Substantia nigra (tissue), 51 donors: ENCODE measurements at places on chromosomes 1 and 21.

- DNase-seq = no peak
Measured at GRCh38 chr1:113488576-113489177, 98.4 kb downstream of the MAGI3 start.

DNA sequence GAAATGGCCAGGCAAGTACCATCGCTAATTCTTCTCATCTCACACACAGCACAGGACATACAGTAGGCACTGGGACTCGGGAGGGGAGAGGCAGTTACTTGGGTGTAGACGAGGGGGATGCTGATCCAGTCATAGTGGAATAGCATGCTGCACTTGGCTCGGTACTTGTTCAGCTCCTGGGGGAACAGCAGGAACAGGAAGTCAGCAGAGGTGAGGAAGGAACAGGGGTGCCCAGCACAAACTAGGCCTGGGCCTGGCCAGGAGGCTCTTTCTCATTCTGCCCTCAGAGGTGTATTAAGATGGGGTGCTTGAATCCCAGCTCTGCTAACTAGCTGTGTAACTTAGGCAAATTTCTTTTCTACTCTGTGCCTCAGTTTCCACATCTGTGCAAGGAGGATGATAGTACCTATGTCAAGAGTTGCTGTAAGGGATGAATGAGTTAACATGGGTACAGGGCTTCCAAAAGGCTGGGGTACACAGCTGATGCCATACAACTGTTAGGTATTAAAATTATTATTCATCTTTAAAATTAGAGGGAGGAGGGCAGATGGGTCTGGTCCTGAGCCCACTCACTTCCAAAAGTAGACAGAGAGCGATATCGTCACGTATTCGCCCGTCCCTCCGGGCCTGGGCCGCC lies 2.4 kb downstream of the BEST4 start:
- DNase-seq = no peak

GRCh38 chr1:91847851-91848250 lies 38.1 kb downstream of the TGFBR3 start:
- no peak for DNase-seq

- no peak for DNase-seq
Measured at GRCh38 chr1:187276677-187277076, 447.9 kb downstream of the PLA2G4A start.

GRCh38 chr1:201593200-201593921 lies 54.4 kb downstream of the NAV1 start:
- no peak for DNase-seq

GRCh38 chr1:21820597-21821232 lies 8.7 kb downstream of the LDLRAD2 start:
- no peak for DNase-seq

GRCh38 chr1:50666849-50667248 lies 243.6 kb upstream of the DMRTA2 start:
- DNase-seq = no peak

DNA sequence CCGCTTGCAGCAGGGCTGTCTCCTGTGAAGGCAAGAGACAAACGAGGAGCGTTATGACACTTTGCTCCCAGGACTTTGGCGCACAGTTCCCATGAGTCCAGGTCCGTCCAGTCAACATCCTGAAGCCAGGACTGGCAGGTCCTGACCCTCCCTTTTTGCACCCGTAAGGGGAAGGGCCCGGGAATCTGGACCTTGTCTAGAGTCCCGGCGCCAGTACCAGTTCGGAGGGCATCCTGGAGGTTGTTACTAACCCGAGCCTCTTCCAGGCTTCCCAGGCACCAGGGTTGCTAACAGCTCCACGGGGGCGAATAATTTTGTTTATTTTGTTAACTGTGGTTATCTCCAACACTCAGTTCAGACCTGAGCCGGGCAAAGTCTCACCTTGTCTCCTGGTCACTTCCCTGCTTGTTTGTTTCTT lies 682 bp upstream of the RWDD3 start:
- peak; percentile 14 for DNase-seq

DNA sequence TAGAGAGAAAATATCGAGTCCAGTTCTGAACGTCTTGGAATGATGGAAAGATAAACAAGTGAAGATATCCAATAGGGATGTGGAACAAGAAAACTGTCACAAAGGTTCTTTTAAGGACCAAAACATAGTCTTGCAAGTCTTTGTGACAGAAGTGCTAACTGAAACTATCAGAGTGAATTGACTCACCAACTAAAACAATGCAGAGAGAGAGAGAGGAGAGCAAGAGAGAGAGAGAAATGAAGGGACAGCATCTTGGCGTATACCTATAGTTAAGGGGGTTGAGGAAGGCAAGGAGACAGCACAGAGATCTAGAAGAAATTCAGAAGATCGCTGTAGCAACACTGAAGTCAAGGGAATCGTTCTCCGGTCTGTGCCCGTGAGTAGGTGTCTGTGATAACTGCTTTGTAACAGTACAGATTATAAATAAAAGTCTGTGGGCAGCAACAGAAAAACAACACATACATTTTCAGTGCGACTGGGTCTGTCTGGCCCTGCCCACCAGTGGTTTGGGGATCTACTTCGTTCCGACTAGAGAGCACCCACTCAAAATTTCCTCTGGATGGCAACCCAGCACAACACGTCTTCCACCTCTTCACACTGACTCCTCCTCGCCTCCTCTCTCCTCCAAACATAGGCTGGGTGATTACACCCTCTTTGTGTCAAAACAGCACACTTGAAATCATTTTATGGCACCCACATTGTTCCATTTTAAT lies 4.8 kb upstream of the COA6 start:
- no peak for DNase-seq

DNA sequence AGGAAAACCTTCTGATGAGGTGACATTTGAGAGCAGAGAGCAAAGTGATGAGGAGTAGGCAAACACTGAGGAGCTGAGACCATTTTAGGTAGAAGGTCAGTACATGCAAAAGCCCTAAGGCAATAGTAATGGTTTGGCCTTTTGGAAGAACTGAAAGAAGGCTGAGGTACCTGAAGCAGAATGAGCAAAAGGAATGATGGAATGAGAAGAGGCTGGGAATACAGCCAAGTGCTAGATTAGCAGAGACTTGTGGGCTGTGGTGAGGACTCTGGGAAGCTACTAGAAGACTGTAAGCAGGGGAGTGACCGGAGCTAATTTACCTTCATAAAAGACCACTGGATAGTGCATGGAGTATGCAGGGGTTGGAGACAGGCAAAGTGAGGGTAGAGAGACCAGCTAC lies 77.9 kb downstream of the GFI1 start:
- no peak for DNase-seq

GRCh38 chr1:244044423-244044822 lies 6.7 kb upstream of the ZBTB18 start:
- DNase-seq = no peak

DNA sequence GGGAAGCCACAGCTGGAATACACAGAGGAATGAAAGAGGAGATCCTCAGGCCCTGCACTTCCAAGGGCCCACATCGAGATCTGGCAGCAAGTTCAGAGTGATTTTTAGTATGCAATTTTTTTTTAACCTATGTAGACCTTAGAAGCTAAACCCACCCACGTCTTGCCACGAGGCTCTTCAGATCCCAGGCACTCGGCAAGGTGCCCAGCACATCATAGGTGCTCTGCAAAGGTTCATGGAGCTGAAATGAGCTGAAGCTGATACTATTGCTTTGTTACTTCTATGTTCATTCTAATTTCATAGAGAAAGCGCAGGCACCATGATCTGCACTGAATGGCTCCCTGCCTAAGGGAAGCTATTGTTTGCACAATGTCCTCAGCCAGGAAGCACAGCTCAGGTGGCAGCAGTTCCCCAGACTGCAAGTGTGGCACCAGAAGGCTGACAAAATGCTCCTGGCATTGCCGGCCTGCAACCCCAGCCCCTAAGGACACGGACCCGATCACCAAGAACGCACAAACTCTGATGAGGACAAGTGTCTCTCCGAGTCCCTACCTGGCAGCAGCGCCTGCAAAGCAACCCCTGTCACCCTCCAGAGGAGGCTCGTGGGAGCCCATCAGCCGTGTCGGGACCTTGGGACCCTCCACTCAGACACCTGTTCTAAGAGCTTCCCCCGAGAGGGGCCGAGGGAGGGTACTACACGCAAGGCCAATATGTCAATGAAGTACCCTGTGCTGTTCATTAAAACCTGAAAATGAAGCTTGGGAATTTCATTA lies 264.2 kb downstream of the NPHP4 start:
- no peak for DNase-seq

DNA sequence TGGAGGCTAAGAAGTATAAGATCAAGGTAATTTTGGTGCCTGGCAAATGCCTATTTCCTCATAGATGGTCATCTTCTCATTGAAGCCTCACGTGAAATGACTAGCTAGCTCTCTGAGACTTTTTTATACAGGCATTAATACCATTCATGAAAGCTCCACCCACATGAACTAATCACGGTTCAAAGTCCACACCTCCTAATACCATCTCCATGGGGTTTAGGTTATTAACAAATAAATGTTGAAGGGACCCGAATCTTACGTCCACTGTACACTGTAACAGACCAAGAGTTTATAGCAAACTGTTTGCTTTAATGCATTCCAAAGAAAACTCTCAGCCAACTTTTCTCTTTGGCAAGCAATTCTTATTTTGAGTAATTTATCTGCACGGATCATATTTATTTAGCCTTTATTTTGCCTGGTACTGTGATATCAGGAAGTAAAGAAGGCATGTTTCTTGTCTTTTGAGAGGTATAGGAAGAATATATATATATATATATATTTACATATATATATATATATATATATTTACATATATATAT lies 296.1 kb upstream of the LRRC7 start:
- DNase-seq = no peak

- no peak for DNase-seq
Measured at GRCh38 chr1:53069663-53070327, 7.8 kb downstream of the PODN start.

GRCh38 chr1:59707178-59707791 lies 107.5 kb upstream of the HOOK1 start:
- no peak for DNase-seq

GRCh38 chr1:167648252-167648849 lies 18.3 kb downstream of the RCSD1 start:
- no peak for DNase-seq

GRCh38 chr21:41703857-41704501 lies 62.9 kb downstream of the RIPK4 start:
- DNase-seq = no peak

DNA sequence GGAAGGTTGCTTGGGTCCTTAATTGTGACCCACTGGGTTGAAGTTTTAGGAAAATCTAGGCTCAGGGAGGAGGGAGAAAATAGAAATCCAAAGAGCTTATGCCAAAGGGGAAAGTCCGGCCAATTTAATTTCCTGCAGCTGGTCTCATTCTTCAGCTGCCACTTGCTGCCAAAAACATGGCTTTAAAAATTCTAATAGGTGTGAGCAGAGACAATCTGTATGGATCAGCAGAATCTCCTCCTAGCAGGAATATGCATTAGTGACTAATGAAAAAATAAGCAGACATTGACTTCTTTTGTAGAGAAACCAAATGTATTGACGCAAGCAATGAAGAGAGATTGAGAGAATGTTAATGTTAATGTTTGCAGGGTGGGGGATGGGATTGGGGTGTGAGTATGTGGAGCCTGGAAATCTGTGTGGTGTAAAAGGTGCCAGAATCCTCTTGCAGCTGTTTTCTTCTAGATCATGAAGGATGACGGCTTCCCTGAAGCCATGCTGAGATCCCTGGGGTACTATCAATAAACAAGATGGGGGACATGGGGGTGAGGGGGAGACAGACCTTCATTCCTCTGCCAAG lies 35.3 kb downstream of the VWA5B1 start:
- no peak for DNase-seq

DNA sequence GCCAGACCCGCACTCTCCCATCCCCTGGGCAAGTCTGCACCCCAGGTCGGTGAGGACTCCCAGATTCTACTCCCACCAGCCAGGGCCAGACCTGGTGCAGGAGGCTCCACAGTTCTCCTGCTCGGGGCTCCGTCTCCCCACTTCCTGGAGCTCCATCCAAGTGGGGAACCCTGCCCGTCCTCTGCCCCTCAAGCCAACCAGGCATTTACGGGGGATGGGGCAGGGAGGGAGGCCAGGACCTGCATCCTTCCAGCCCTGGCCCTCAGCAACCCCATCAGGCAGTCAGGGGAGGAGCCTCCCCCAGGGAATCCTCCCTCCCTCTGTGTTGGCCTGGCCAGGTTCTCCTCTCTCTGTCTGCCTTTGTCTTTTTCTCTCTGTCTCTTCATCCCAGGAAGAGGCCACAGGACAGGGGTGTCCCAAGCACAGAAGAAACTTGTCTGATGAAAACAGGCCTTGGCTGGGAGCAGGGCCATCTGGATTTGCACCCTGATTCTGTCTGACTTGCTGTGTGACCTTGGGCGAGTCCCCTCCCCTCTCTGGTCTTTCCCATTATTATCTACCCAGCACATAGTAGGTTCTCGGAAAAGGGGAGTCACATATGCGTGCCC lies 18.5 kb upstream of the EPHA2 start:
- peak; percentile 33 for DNase-seq

DNA sequence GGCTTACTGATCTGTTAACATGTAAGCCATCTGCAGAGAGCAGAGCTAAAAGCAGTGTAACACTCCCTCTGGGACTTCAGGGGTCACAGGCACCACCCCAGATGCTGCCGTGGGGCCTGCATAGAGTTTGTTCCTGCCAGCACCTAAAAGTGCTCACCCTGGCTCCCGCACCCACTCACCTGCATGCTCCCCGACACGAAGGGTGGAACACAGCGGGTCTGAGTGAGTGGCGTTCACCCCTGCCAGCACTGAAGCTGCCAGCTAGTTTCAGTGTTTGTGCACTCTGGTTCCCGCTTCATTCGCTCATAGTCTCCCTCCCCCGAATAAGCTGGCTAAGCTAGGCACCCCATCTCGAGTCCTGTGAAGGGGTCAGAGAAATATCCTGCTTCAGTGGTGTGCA lies 1681.0 kb downstream of the NCAM2 start:
- no peak for DNase-seq

DNA sequence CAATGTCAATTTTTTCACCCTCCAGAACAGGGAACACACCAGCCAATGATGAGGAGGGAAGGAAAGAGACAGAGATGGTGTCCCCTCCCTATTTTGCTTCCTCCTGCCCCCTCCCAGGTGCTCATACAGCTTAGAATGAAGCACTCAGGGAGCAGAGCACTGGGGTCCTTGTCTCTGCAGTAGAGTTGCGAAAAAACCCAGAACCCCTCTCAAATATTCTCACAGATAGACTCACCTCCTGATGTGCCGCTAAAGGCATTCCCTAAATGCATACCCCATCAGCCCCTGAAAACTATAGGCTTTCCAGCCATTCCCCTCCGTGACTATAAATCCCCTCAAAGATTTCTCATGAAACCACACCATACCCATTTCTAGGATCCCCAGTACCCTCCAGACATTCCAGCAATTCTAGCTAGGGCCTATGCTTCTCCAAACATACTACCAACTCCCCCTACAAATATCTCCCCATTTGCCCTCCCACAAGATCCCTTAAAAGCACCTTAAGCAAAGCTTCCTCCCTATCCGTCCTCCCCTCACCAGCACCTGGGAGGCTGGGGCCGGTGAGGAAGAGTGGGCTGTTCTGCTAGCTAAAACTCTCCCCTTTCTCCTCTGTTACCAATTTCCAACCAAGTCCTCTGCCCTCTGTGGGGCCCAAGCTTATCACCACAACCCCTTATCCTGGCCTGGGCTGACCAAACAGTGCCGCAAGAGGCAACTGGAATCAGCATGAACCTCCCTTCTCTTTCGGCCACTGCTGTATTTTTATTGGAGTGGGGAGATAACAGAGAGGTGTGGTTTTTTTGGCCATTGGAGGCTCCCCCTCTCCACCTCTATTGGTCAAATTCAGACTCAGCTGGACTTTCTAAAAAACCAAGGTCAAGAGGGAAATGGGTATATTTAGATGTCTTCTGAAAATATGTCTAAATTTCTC lies 54.7 kb downstream of the RHBG start:
- DNase-seq = no peak

GRCh38 chr1:82538876-82539275 lies 738.1 kb downstream of the ADGRL2 start:
- no peak for DNase-seq

- DNase-seq = no peak
Measured at GRCh38 chr21:19181604-19182140, 778.1 kb upstream of the TMPRSS15 start.
